Stimulated activated CD4-positive, alpha-beta T cell treated with anti-CD3 and anti-CD28 coated beads, Interleukin-1b, Interleukin-23, amount 100 ng/mL, for 4 hours (primary cell): ENCODE measurements at places on chromosomes 4 and X.

DNA sequence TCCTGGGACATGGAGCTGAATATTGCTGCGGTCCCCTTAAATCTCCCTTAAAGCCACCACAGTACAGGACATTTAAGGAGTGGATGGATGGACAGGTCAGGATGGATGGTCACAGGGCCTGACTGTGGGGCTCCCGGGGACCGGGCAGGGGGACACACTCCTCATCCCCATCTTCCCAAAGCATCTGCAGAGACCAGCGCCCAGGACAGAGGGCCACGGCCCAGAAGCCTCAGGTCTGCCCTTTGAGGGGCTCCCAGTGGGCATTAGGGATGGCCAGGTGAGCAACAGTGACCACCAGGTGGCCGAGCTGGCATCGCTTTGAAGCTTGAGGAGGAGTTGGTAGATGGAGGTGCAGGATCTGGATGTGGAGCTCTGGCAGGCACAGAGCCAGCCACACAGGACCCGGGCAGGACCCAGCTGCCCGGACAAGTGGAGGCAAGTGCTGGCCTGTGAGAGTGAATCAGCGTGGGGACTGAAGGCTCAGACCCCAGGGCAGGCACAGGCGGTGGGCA lies 51.4 kb downstream of the ABLIM2 start:
- no peak for DNase-seq

GRCh38 chr4:86939729-86940575 lies 5.1 kb downstream of the AFF1 start:
- no peak for DNase-seq

- no peak for DNase-seq
Measured at GRCh38 chr4:157988641-157989040, 184.2 kb downstream of the GASK1B start.

- DNase-seq, result no peak
Measured at GRCh38 chr4:177237291-177237690, 72.4 kb upstream of the NEIL3 start.

- no peak for DNase-seq
Measured at GRCh38 chrX:70257423-70258288, 2.3 kb downstream of the P2RY4 start.

- no peak for DNase-seq
Measured at GRCh38 chrX:109760922-109761250, 27.8 kb upstream of the ACSL4 start.

DNA sequence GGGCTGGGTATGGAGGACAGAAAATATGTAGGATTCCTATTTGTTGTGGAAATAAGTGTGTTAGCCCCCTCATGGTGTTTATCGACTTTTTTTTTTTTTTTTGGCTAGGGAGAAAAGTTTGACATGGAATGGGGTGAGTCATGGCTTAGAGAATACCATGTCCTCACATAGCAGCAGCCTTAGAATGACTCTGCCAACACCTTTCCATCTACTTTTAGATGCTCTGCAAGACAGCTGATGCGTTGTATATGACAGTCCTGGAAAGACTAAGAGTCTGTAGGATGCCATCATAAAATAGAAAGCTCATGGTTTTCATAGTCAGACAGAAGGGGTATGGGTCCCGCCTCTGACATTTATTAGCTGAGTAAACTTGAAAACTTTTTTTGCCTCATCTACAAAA lies 37.7 kb downstream of the MTTP start:
- no peak for DNase-seq

DNA sequence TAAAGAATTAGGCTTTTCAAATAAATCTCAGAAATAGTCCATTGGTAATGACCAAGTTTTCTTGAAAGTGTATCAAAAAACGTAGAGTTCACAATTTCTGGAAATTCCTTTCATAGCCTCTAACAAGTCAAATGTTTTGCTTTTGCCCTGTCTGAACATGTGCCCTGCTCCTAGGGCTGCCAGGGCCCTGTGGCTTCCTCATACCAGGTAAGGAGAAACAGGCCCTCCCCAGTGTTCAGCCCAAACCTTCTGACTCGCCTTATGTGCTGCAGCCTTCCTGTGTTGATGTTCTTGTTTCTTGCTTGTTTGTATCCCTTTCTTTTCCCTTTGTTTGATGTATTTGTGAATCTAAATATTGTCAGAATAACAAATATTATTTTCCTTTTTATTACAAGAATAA lies 146.1 kb upstream of the PACRGL start:
- no peak for DNase-seq

GRCh38 chr4:10015140-10015753 lies 6.0 kb downstream of the SLC2A9 start:
- no peak for DNase-seq

- no peak for DNase-seq
Measured at GRCh38 chrX:69813677-69814076, 197.8 kb downstream of the EDA start.

- DNase-seq, result no peak
Measured at GRCh38 chr4:26151615-26152014, 169.2 kb upstream of the RBPJ start.

DNA sequence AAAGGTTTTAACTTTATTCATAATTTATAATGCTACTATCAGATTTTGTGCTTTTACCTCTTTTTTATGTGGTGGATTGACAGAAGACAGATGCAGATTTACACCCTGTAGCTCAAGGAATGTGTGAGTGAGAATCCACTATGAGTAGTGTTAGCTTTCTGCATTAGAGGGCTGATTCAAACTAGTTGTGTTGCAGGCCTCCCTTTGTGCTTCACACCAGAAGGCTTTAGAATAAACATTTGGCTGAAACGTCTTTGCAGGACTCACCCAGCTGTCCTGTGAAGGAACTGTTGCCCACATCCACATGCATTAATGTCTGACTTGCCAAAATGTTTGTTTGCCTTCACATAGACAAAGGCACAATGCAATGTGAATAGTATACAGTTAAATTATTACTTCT lies 127.0 kb downstream of the PCDH7 start:
- DNase-seq, result no peak

GRCh38 chr4:85228264-85228663 lies 246.7 kb upstream of the ARHGAP24 start:
- no peak for DNase-seq

GRCh38 chr4:86564795-86565194 lies 29.3 kb upstream of the PTPN13 start:
- DNase-seq, result no peak
